Esophagus squamous epithelium (tissue), 5 donors: ENCODE measurements at places on chromosomes 7 and 10. TPM values are rescaled to one million over a fixed set of nuclear protein-coding genes. Genes with fewer than 3 reads are reported as not detected.
A peak's percentile ranks its signal among the peaks of the same experiment; 100 is the strongest.

DNA sequence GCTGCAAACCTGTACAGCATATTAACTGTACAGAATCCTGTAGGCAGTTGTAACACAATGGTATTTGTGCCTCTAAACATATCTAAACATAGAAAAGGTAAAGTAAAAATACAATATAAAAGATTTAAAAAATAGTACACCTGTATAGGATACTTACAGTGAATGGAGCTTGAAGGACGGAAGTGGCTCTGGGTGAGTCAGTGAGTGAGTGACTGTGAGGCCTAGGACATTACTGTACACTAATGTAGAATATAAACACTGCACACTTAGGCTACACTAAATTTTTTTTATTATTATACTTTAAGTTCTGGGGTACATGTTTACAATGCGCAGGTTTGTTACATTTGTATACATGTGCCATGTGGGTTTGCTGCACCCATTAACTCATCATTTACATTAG is 97.3 kb upstream of the STK17A start:
- no peaks in the 10 kb centered on the region for H3K36me3 ChIP-seq
- no peaks in the 10 kb centered on the region for H3K27me3 ChIP-seq
- peaks cover 10% of the 10 kb centered on the region for H3K4me1 ChIP-seq
- no peak overlapping the region for H3K27ac ChIP-seq
- no peak for DNase-seq

GRCh38 chr10:35607475-35608327 is 2.6 kb downstream of the GJD4 start:
- peaks cover 5% of the 10 kb centered on the region for H3K4me1 ChIP-seq
- H3K27ac ChIP-seq, result no peak overlapping the region
- peak overlapping the region; percentile 26 for H3K4me3 ChIP-seq
- H3K27me3 ChIP-seq, result peaks cover 97% of the 10 kb centered on the region

- H3K36me3 ChIP-seq, result no peaks in the 10 kb centered on the region
- H3K27ac ChIP-seq, result no peak overlapping the region
- H3K4me3 ChIP-seq, result no peak overlapping the region
- no peak for DNase-seq
Measured at GRCh38 chr10:114990991-114991390, 53.0 kb downstream of the TRUB1 start.

GRCh38 chr10:34024693-34025425 is 690.4 kb upstream of the NRP1 start:
- no peaks in the 10 kb centered on the region for H3K27me3 ChIP-seq
- no peak for DNase-seq
- peak overlapping the region; percentile 62 for H3K27ac ChIP-seq
- no peaks in the 10 kb centered on the region for H3K4me1 ChIP-seq

The CRYGN gene
- not detected for total RNA-seq
